ENCODE measurements at places on chromosomes 1 and 21.
A peak's percentile ranks its signal among the peaks of the same experiment; 100 is the strongest.

- no peak for DNase-seq
Measured at GRCh38 chr1:244496186-244496585, 35.1 kb downstream of the CATSPERE start.

- DNase-seq, result no peak
Measured at GRCh38 chr21:42964546-42965210, 9.7 kb upstream of the PKNOX1 start.

- DNase-seq, result no peak
Measured at GRCh38 chr1:37009521-37009920, 24.8 kb downstream of the GRIK3 start.

GRCh38 chr1:227428803-227429202 is 110.5 kb upstream of the CDC42BPA start:
- DNase-seq, result no peak

DNA sequence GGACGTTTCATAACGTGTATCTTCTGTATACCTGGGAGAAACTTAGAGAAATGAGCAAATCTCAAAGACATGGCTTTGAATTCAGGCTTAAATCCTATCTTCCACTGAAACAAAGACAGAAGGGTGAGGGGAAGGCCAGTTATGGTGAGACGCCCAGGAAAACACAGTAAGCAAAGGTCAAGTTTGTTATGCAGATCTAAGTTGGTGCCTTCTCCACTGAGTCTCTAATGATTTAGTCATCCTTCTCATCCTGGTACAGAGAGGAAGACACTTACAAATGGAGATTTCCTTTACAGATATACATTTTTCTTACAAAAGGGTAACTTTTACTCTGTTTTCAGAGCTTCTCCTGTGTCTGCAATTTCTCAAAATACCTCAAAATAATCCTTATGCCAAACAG is 64.4 kb downstream of the MAP3K7CL start:
- DNase-seq, result no peak

DNA sequence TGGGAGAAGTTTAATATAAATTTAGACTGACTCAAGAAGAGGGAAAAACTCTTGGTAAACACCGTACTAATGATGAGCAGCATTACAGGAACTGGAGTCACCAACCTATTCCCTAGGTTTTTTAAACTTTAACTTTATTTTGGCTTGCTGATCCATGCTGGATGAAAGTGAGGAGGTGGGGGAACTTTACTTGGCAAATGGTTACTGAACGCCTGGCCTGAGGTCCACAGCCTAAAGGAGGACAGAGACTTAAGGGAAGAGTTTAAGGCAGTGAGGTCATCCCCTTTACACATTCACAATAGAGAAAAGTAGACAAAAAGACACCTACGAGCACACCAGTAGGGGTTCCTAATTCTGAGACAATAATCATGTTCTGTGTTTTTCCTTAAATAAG is 25.6 kb upstream of the A3GALT2 start:
- no peak for DNase-seq

DNA sequence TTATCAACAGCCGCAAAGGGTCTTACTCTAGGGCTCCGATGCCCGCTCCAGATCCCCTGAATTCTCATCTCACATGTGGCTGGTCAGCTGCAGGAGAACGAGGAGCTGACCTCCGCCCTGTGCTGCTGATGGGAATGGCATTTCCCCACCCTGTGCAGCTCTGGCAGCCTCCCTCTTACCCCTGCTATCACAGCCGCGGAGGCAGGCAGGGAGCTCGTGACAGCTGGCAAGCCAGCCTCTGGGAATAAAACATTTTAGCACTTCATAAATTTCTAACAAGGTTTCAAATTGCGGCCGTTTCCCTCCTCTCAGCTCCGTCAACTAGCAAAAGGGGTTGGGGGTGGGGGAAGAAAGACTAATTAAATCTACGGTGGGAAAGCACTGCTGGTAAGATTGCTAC is 81.1 kb downstream of the DSCAM start:
- DNase-seq, result peak; percentile 12

DNA sequence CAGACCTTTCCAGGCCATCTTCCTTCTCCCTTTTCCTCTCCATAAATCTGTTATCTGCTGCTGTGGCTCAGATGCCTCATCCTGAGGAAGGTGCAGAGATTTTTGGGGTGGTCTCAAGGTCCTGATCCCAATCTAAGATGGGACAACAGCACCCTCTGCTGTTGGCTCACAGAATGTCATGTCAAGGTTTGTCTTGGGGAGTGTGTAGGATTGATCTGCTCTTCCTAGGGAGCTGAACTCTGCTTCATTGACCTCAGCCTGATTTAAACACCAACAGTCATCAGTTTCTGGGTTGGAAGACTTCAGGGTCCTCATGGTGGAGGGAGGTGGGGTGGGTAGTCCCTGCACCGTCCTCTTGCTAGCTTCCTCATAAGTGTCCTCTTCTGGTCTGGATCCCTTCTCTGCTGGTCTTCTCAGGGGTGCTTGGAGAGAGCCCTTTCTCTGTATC is 62.8 kb upstream of the LAX1 start:
- DNase-seq, result peak; percentile 39

- DNase-seq, result no peak
Measured at GRCh38 chr1:31591425-31592093, 15.2 kb downstream of the TINAGL1 start.

GRCh38 chr1:77539519-77540142 is 142.8 kb downstream of the ZZZ3 start:
- DNase-seq, result no peak

DNA sequence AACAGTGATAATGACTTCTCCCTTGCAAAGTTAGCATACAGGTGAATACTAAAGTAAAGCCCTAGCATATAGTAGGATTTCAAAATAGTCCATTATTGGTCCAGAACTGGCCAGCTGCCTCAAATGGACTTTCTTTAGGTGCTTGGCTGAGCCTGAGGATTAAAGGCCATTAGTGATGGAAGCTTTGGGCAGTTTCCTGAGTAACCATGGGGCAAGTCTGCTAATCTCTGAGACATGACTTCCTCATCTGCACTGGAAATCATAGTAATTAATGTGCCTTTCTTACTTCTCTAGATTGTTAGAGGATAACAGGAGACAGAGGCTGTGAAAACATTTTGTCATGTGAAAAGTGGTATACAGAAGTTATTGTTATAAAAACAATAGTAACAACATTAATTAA is 156.5 kb upstream of the UBE2U start:
- DNase-seq, result no peak

DNA sequence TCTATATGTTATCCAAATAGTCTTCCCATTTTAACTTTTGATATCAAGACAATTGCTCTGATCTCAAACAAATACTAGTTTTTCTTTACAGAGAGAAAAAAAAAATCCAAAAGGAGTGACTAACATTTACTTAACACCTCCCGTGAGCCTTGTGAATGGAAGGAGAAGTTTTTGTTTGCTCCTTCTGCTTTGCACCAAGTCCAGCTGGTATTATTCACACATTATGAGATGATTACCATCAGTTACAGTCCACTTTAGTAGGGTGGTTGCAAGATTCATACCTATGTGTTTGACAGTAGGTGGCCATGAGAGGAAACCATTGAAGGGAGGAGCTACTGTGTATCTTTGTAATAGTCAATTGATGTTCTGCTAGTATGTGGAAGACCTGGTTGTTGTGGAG is 443.4 kb upstream of the ZP4 start:
- no peak for DNase-seq

DNA sequence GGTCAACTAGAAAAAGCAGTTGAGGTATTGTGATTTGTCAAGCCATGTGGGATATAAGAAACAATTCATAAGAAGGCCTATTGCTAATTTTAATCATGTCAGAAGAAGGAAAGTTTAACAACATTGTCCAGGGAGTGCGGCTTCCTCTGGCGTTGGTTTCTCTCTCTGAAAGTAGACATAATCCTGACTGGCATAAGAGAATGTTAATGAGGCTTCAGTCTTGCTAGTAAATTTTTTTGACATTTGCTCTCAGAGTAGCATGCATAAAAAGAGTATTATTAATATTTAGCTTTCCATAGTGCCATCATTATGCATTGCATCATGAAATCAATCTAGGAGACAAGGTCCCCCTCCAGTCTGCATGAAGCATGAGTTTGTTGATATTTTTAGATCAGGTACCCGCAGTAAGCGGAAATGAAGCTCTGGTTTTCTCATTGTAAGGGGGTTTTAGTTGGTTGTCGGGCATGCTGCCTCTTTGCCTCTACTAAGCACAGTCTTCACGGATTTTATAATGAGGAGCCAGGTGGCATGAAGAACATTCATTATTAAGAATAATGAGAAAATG is 12.8 kb upstream of the PRDM2 start:
- DNase-seq, result no peak

DNA sequence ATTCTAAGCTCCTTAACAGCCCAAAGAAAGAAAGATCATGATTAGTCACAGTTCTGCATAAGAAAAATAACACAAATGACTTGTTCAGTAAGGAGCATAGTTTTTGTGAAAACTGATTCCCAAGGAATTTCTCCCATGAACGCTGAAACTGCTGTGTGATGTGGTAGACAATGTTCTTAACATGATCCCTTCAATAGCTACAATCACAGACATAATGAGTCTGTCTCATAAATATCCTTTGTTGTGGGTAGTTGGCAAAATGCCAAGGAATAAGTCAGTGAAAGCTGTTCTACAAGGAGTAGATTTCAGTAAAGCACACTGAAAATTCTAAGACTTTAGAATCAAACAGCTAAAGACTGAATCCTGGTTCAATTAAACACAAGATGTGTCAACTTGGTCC is 404.8 kb downstream of the HLX start:
- no peak for DNase-seq

GRCh38 chr1:99641558-99641957 is 4.4 kb upstream of the PALMD start:
- DNase-seq, result no peak

GRCh38 chr1:16371725-16372124 is 4.7 kb downstream of the SZRD1 start:
- DNase-seq, result no peak

GRCh38 chr1:207831517-207832327 is 79.2 kb downstream of the CD34 start:
- DNase-seq, result no peak

GRCh38 chr1:24768873-24769605 is 23.8 kb downstream of the CLIC4 start:
- DNase-seq, result no peak

GRCh38 chr1:196377811-196378210 is 230.4 kb downstream of the KCNT2 start:
- no peak for DNase-seq

- DNase-seq, result no peak
Measured at GRCh38 chr1:6823793-6824192, 38.5 kb downstream of the CAMTA1 start.

DNA sequence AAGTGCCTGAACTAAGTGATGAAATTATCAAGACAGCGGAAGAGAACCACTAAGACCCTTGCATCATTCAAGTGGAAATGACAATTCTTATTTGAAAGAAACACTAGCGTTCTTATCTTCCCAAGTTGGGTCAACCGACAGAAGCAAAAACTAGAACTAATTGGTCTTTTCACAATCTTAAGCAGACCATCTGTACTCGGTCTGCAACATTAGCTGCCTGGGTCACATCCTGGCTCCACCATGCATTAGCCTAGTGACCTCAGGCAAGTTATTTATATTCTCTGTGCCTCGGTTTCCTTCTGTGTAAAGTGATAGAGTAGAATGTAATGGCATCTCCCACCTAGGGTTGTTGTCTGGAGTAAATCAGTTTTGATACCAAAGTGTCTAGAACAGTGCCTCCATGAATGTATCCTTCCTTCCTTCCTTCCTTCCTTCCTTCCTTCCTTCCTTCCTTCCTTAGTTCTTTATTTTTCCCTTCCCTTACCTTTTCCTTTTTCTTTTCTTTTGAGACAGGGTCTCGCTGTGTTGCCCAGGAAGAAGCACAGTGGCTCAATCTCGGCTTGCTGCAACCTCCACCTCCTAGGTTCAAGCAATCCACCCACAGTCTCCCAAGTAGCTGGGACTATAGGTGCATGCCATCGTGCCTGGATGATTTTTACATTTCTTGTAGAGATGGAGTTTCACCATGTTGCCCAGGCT is 6.0 kb downstream of the COLGALT2 start:
- DNase-seq, result no peak

DNA sequence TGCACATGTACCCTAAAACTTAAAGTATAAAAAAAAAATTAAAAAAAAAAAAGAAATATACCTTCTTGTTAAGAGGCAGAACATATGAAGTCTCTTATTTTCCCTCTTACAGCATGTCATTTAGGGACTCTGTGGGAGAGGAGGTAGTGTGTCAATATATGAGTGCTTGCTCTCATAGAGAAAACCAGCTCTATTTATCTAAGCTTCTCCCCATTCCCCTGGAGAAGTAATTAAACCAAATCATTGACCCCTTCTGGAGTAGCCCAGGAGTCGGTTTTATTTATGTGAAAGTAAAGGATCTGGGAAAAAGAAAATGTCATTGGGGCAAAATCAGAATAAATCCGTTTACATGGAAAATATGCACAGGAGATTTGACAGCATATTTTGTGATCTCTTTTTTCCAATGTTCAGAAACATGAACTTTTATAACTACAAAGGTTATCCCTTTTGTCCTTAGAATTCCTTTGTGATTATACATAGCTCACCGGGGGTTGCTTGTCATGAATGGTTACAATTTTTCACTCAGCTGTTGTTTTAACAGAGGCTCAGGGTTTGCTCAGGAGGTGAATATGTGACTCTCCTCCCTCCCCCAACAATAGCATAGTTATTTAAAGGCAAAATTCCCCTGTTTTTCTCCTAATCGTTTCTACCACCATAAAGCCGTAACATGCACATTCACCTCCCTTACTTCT is 114.5 kb upstream of the C1orf21 start:
- no peak for DNase-seq

DNA sequence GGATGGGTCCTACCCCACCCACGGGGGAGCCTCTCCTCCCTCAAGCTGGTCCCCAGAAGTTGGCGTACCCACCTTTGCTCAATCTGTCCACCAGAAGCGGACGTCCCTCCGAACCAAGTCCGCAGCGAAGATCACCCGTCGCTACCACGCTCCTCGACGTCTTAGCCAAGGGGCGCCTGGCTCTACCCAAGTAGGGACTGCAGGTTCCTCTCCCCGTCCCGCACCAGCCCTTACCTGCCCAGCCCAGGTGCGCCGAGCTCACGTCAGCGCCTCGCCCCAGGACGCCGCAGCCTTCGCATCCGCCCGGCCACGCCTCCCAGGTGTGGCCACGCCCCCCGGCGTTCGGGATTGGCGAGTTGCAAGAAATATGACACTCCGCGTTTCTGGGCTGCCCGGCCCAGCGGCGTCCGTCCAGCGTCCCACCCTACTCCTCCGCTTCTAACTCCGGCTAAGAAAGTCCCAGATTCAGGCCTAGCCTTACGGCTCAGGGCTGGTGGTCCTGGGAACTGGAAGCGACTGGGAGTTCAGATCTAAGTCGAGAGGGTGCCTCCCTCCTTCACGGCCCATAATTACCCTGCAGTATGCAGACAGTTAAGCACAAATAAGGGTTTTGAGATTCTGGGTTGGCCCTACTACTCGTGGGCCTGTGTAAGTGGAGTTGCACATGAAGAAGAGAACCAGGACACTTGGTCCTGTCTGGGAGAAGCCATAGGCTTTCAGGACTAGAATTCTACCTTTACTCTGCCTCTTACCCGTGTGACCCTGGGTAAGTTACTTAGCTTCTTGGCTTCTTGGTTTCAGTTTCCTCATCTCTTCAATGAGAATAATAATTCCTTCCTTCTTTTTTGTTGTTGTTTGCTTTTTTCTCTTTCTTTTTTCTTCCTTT is at the start of gene IRF6:
TSS of gene IRF6 (minus strand) at position 268 of the 886 bp plus-strand sequence. CDS start 4,729 bp downstream, outside the sequence.
- no peak for DNase-seq

GRCh38 chr1:211114446-211114845 is 19.5 kb downstream of the KCNH1 start:
- no peak for DNase-seq
